RPMI7951 (cell line): ENCODE measurements at places on chromosomes 6 and 20. TPM values are rescaled to one million over a fixed set of nuclear protein-coding genes. Genes with fewer than 3 reads are reported as not detected.

DNA sequence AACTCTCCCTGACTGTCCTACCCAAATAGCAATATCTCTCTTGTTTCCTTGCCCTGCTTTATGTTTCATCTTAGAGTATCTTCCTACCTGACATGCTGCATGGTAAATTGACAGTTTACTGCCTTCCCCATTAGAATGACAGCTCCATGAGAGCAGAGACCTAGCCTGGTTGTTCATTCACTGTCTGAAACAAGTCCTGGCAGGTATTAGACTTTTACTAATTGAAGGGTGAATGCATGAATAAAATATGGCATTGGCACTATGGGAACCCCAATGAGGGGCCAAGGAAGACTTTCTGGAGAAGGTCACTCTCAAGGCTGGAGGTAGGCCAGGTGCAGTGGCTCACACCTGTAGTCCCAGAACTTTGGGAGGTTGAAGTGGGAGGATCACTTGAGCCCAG, 3.8 kb upstream of the CITED2 start:
- no peak for DNase-seq

DNA sequence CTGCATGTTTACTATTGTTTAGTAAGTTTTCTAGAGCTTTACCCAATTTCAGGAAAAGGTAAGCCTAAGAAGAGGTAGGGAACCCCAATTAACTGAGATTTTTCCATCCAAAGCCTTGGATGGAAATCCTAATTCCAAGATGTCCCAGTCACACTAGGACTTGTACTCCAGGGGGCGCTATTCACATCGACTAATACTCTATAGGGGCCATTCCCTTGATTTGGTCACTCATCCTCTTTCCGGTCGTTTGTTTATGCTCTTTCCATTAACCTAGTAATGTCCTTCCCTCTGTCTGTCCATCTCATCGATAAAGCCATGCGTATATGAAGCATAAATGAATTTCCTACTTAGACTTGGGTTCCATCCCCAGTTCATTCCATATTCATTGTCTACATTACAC, 80.8 kb upstream of the FUCA2 start:
- DNase-seq, result peak; percentile 53

Gene NOX3
- not detected in 2 replicates for total RNA-seq

GRCh38 chr20:34871320-34871926, 1.2 kb downstream of the GGT7 start:
- DNase-seq, result no peak

GRCh38 chr6:73727114-73727513, 31.1 kb downstream of the CD109 start:
- DNase-seq, result no peak

DNA sequence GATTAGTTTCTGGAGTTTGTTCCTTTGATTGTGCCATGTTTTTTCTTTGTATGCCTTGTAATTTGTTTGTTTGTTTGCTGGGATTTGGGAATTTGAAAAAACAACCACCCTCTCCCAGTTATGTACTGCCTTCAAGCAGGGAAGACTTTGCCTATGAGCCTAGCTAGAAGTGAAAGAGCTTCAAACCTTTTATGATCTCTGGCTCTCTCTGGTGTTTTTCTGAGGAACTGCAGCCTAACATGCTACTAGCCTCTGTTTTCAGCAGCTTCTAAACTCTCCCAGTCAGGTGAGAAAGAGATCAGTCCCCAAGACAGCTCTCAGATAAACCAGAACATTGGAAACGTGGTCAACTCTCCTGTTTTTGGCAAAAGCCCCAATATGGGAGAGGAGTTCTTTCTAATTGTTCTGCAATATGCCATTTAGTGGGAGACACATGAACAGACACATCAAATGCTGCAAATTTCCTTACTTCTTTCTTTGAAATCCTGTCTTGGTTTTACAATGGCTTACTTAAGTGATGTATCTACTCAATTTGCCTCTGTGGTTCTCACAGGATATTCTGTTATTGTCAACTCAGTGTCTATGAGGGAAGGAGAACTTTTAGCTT, 58.9 kb upstream of the SERINC1 start:
- DNase-seq, result peak; percentile 61

DNA sequence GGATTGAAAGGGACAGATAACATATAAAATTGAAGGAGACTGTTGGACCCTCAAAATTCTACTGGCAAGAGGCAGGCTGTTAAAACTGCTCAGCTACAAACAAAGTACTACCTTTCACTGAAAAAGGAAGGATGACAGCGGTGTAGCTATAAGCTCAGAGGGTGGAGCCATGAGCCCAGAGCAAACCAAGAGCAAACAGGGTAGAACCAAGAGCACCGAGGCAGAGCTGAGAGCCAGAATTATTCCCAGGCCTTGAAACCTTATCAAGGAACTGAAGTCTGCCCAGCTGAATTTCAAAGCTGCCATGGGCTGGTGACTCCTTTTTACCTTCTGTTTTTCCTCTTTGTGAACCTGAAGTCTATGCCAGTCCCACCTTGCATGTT, 74.7 kb upstream of the SLC4A11 start:
- DNase-seq, result no peak

- DNase-seq, result no peak
Measured at GRCh38 chr6:162377735-162378134, 349.8 kb downstream of the PRKN start.

DNA sequence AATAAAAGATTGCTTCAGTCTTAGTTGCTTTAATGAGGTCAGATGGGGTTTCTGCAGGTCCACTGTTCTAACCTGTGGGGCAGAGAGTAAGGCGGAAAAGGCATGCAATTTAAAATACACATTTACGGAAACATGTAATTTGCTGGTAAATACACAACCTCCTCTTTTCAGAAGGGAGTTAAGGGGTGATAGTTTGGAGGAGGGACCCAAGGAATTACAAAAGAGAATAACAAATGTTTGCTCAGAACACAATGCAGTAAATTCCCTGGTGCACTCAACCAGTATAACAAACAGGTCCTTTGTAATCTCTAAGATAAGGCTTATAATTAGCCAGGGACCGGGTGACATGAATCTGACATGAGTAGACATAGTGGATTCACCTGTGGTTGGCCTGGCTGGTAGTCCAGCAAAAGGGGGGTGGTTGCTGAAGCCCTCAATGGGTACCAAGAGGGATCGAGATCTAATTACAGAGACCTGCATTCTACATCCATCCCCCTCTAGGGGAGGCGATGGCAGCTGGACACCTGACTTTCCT, 295.1 kb downstream of the PHACTR1 start:
- DNase-seq, result no peak

GRCh38 chr6:53479871-53480270, 65.0 kb downstream of the GCLC start:
- DNase-seq, result no peak

DNA sequence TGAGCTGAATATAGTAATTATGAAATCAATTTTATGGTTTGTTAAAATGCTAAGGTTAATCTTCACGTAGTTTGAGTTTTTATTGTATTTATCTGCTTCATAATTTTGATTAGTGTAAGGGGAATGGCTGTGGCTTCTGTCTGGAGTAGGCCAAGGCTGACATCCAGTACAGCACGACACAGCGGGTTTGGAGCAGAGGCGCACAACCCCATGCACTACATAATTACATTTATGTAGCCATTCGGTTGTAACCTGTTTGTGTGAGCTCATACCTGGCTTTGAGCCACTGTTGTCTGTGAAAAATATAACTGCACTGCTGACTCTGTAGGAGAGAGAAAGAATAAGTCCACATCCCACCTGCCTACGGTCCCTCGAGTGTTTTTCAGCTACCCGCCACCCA, 615.5 kb downstream of the EYS start:
- no peak for DNase-seq

GRCh38 chr6:72287801-72288200, 334.1 kb upstream of the KCNQ5 start:
- no peak for DNase-seq

Gene EPPIN
- total RNA-seq, result not detected in 2 replicates

DNA sequence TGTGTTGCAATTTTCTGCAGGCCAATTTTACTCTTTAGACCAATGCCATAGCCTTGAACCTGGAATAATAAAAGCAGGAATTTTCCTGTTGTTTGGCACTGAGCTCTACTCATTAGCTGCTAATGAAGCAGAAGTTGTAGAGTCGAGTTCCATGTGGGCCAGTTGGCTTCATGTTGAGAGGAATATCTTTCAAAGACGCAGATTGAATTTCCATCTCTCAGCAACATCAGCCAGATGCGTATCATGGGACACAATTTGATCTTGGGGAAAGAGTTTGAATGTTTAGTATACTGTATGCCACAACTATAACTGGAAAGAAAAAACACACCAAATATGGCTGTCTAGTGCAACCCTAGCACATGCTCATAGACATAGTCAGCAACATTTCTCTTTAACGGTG, 259.6 kb downstream of the BCKDHB start:
- DNase-seq, result no peak

- DNase-seq, result no peak
Measured at GRCh38 chr6:151553416-151554165, 59.8 kb downstream of the CCDC170 start.
